NCI-H1417 treated with DMSO at 0.1 percent for 48 hours (cell line): ENCODE measurements at places on chromosomes 3 and 15.

- DNase-seq, result no peak
These were observed 41.8 kb downstream of the ANP32A start for GRCh38 chr15:68778876-68779275.

GRCh38 chr3:57078344-57078634 lies 17.8 kb downstream of the SPATA12 start:
- DNase-seq, result no peak

- DNase-seq, result no peak
These were observed 5.4 kb upstream of the RFX7 start for GRCh38 chr15:56249092-56249491.

GRCh38 chr3:46851364-46852333 lies 11.6 kb downstream of the MYL3 start:
- DNase-seq, result no peak

GRCh38 chr3:11602886-11603527 lies 40.7 kb downstream of the VGLL4 start:
- no peak for DNase-seq
